ENCODE measurements at places on chromosomes 7 and 10. TPM values are rescaled to one million over a fixed set of nuclear protein-coding genes. Genes with fewer than 3 reads are reported as not detected.
A peak's percentile ranks its signal among the peaks of the same experiment; 100 is the strongest.

PPP3CB gene
- total RNA-seq: 32.9 TPM

CYP3A5 gene
- 0.39 TPM for total RNA-seq

GRCh38 chr10:102493771-102494170 is 8.7 kb downstream of the ACTR1A start:
- DNase-seq: no peak

GRCh38 chr7:38452681-38453108 is 178.5 kb downstream of the AMPH start:
- no peak for DNase-seq

DNA sequence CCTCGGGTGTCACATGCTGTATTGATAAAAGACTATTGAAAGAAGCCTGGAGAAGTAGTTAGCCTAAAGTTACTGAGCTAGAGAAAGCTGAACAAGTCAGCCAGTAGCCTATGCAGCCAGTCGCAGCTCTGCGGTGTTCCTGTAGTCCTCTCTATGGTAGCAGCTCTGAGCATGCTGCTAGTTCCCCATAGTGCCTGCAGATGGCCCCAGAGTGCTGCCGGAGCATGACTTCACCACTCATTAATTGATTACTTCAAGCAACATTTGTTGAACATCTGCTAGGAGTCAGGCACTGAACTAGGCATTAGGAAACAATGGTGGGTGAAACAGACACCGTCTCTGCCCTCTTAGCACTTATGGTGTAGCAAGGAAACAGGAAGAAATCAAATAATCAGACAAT is 422.7 kb downstream of the SORCS3 start:
- DNase-seq: peak; percentile 72

HECW1 gene
- 5.4 TPM for total RNA-seq

GRCh38 chr10:30986053-30986555 is 45.6 kb downstream of the ZNF438 start:
- DNase-seq: no peak

SCART1 gene
- total RNA-seq: 1.1 TPM

- DNase-seq: no peak
These were observed 466.1 kb downstream of the GRID1 start for GRCh38 chr10:85900487-85900886.

ZNF488 gene
- 8.7 TPM for total RNA-seq

GRCh38 chr7:36153571-36154097 is 580 bp downstream of the EEPD1 start:
- DNase-seq: no peak

GRCh38 chr7:1741751-1742554 is 71.9 kb downstream of the ELFN1 start:
- no peak for DNase-seq

DNA sequence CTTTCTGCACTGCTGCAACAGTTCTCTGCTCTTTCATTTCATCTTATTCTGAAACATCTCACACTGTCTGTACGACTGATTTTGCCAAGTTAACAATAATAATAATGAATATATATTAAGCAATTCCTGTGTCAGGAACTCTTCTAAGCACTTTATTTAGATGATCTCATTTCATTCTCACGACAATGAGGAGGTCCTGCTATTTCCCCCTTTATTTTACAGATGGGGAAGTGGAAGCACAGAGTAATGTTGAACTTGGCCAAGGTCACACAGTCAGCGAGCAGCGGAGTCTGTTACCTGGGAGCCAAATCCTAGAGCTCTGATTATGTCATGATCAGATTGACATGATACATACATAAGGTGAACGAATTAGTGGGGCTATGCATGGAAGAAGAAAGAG is 5.8 kb downstream of the MRC1 start:
- no peak for DNase-seq

STK32C gene
- total RNA-seq: 23.2 TPM

SERPINE1 gene
- total RNA-seq: 1.1 TPM

DNA sequence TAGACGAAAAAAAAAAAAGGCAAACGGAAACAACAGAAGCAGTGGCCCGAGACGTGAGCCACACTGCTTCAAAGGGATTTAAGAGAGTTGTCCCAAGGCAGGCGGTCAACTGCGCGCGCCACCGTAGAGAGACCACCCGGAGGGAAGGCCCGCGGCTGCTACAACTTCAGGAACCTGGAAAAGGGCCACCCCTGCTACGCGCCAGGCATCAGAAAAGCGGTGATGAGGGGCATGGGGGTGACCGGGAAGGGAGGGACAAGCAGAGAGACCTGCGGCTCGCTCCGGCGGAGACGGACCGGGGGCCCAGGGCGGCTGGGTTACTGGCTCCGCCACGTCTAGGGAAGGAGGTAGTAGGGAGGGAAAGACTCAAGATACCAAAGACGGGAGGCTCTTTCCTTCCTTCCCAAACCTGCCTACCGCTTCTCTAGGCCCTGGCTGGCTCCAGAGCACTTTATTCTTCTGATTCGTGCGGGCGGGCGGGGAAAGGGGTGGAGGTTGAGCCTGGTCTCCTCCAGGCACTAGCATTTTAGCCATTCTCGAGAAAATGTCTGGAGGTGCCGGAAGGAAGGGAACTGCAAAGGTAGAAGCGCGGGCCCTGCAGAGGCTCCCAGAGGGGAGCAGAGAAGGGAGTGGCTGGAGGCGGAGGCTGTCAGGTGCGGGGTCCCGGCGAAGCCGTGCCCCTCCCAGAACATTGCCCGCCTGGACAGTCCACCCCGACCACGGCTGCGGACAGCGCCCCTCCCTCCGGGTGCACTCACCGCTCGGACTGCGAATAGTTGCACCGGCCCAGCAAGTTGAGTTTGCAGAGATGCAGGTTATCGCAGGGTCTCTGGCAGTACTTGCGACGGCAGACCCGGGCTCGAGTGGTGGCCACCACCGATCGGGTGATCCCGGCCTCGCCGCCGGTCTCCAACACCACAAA is 993 bp downstream of the ZC3HAV1 start:
- peak; percentile 60 for DNase-seq

GDF10 gene
- 0.18 TPM for total RNA-seq

GRCh38 chr7:43456200-43456599 is 126.7 kb upstream of the STK17A start:
- peak; percentile 45 for DNase-seq

CALHM3 gene
- total RNA-seq: 0.18 TPM

BLNK gene
- not detected for total RNA-seq

DNA sequence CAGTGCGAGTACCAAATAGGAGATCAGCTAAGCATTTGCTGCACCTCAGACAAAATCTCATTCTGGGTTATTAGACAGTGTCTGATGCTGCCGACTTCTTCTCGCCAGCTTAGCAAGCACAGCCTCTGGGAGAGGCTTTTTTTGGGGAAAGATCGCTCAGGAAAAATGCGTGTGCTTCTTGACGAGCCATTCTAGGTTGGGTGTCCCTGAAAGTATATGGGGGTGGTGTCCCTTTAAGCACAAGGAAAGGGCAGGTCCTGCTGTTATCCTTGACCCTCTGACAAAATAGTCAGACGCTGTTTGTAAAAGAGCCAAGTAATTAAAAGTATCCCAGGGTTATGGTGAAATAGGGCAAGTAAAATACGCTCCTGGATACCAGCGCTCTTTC is 540.1 kb upstream of the FZD8 start:
- no peak for DNase-seq

- DNase-seq: peak; percentile 91
These were observed at the start of gene NSUN6 for GRCh38 chr10:18651324-18652007. Gene NSUN6, minus strand, starts transcription at chr10:18651587. Its CDS starts 384 bp downstream, at chr10:18651203.

ZKSCAN1 gene
- total RNA-seq: 46.6 TPM

DNA sequence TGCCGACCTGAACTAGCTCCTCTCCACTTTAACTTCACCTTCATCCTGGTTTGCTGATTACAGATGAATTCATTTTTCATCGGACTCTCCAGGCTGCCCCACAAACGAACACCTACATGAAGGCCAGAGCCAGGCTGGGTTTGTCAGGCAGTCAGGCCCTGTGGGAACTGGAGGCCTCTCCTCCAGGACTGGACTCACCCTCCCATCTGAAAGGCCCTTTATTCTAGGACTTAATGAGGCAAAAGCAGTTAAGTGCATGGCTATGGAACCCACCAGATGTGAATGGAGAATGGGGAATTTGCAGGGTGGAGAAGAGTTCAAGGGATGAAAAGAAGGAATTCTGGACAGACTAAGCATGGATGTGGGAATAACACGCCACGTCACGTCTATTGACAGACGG is 170.8 kb downstream of the ARHGAP12 start:
- DNase-seq: no peak

All from WTC11 (cell line).